ENCODE measurements at places on chromosomes 3 and 15.

DNA sequence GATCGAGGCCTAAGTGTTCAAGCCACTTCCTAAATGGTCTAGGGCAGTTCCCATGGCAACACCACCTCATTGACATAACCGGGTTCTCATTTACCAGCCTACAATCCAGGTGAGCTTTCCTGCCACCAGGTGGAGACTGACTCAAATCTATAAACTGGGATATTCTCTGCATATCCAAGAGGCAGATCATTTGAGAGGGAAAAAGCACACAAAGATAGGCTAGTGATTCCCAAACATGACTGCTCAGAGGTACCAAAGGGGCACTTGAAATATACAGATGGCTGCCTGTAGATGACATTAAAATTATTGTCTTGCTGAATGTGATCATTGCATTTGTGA is 141.3 kb upstream of the PROK2 start:
- DNase-seq: peak; percentile 11

DNA sequence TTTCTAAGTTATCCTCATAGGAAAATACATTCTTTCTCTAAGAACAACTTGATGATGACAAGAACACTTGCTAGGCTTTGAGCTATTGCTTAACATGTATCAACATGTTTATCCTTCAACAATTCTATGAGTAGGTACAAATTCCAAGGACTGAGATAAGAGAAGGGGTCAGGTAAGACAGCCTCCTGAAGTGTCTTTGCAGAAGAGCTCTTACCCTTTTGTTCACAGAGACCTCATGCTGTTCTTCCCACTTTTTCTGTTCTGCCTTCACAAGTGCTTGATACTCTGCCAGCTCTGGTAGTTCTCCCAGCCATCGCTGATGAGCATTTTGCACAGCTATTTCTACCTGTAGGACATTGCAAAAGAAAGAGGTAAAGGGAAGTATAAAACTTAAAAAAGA is 50.9 kb downstream of the CEP152 start:
- no peak for DNase-seq

GRCh38 chr3:62708638-62709373 is 166.4 kb downstream of the CADPS start:
- DNase-seq: no peak

GRCh38 chr3:169052465-169053302 is 610.8 kb downstream of the MECOM start:
- DNase-seq: peak; percentile 17

- DNase-seq: peak; percentile 70
These were observed 60.6 kb downstream of the ZNF280D start for GRCh38 chr15:56672721-56673120.

- DNase-seq: peak; percentile 81
These were observed 64.9 kb upstream of the RAD18 start for GRCh38 chr3:9028134-9028533.

- peak; percentile 47 for DNase-seq
These were observed 3.3 kb upstream of the DCP1A start for GRCh38 chr3:53350652-53351051.

DNA sequence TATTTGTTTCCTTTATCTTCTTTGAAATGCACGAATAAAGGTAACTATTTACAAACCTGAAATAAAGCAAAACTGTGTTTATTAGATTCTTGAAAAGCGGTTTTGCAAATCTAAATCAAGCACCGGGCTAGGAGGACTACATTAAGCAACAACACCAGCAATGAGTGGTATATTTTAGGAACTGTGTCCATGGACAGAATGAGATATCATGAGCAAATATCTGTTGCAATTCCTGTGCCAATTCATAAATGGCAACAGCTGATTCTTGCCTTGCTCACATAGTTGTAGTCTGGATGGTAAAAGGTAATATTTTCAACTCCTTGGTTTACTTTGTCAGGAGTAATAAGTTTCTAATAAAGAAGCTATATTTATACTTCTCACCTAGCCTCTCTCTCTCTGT is 403.3 kb downstream of the LPP start:
- DNase-seq: no peak

- DNase-seq: no peak
These were observed 762 bp upstream of the IQSEC1 start for GRCh38 chr3:13074006-13074375.

DNA sequence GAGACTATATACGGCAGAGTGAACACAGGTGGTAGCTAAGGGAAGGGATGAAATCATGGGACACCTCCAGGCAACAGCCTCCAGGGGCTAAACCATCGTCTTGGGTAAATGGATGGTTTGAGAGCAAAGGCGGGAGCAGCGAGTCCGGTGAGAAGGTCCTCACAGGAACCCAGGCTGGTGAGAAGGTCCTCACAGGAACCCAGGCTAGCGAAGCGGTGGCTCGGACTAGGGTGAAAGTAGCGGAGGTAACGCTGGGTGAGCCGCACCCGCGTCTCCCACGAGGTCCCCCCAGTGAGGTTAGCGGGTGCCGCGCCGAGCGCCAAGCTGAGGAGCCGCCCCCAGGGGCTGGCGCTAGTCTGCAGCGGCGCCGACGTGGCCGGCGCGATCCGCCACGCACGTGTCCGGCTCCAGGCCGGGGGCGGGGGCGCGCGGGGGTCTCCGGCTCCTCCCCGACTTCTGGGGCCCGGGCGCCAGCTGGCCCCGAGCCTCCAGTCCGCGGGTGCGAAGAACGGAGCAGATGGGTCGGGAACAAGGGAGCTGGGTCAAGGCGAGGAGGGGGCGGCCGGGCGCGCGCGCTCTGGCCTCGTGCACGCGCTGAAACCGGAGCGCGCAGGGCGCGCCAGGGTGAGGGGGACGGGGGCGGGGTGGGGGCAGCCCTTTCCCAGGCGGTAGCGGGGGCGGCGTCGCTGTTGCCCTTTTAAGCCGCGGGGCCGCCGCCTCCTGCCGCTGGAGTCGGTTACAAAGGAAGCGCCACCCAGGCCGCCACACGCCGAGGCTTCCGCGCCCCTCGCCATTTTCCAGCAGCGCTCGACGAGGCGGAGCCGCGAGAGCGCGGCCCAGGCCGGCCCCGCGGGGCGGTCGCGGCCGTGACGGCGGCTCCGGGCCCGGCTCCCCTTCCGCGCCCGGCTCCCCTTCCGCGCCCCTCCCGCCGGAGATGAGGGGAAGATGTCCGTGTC is at the start of gene UBE2Q2:
TSS of gene UBE2Q2 (plus strand) at position 726 of the 956 bp plus-strand sequence. CDS start at position 946, 220 bp downstream.
- peak; percentile 68 for DNase-seq

DNA sequence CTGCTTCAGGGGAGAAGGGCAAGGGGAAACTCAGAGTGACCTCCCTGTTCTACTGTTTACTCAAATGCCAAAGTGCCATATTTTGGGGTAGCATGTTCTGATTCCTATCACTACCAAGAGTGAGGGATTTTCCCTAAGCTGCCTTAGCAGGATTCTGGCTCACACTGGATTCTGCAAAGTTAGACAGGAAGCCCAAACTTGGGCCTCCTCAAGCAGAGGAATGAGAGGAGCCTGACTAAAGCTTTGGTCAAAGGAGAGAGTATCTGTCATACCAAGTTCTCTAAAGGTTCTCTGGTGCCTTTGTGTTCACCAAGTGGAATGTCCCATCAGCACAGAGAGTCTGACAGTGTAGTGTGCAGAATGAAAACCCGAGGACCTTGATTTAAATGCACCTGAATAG is 8.8 kb upstream of the RARB start:
- no peak for DNase-seq

GRCh38 chr15:38996111-38996631 is 431.6 kb upstream of the RASGRP1 start:
- DNase-seq: peak; percentile 98

GRCh38 chr3:17420668-17421067 is 321.8 kb downstream of the TBC1D5 start:
- no peak for DNase-seq
